ENCODE measurements at places on chromosomes 11 and 22. TPM values are rescaled to one million over a fixed set of nuclear protein-coding genes. Genes with fewer than 3 reads are reported as not detected.
A peak's percentile ranks its signal among the peaks of the same experiment; 100 is the strongest.

Gene KCNE3
- not detected for total RNA-seq

DNA sequence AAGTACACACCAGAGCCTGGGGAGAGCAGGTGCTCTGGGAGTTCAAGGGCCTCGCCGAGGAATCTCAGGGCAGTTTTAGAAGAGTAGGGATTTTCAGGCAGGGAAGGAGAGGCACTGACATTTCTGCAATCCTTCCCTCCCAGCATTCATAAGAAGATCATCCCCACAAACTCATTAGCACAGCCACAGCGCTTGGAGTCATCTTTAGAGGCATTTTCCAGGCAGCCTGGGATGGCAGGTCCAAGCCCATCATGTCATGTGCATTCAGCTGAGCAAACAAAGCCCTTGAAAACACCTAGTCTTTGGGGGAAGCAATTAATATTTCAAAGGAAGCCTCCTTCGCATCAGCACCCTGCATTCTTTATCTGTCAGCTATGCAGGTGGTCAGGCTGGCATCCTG, 43.8 kb downstream of the MAP6 start:
- no peak for DNase-seq

GRCh38 chr11:14969901-14970323, 2.2 kb downstream of the CALCA start:
- peak; percentile 68 for DNase-seq

- DNase-seq = no peak
Measured at GRCh38 chr22:48444320-48445112, 1383.2 kb downstream of the BRD1 start.

DNA sequence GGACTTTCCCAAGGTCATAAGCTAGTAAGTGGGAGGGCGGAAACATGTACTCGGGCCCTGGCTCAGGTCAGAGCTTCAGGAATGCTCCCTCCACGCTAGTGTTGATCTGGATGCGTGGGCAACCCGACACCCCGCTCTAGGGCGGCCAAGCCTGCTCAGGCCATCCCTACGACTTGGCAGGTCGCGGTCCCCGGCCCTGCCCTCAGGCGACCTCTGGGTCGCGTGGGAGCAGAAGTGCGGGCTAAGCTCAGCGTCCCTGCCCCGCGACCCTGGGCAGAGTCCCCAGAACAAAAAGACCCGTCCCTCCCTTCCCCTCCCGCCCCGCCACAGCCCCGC, 781 bp upstream of the TEF start:
- no peak for DNase-seq

DNA sequence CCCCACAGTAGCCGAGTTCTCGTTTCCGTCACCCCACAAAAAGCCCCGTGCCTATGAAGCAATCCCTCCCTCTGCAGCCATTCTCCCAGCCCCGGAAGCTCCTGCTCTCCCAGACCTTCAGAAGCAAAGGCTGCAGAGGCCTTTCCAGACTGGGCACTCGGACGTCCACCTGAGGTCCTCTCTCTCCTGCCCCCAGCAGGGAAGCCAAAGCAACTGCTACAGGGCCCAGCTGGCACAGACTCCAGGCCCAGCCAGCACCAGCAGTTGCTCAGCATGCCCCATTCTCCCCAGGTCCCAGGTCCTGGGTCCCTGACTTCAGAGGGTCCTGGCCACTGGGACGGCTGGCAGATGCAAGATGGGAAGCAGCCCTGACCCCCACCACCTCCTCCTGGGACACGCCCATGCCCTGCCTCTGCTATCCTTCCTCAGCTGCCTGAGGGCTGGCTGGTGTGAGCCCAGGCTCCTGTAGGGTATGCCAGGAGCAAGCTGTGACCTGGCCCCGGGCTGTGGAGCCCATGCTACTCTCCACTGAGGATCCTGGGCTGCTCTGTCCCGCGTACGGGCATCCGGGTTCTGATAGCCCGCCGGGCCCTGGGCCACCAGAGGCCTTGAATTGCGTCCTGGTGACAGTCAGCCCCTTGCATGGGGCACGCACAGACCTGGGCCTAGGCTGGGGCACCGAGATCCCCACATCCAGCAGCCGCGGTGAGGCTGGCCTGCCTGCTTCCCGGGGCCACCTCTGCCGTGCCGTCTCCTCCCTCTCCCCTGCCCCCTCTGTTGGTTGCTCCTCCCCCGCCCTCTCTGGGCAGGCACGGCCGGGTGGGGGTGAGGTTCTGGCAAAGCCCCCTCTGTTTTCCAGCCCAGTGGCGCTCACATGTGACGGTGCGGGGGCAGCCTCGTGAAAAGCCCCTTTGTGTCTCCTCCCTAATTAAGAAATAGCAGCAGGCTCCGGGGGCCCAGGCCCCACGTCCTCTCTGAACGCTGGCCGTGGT, 1310.3 kb downstream of the BRD1 start:
- DNase-seq = peak; percentile 87

DNA sequence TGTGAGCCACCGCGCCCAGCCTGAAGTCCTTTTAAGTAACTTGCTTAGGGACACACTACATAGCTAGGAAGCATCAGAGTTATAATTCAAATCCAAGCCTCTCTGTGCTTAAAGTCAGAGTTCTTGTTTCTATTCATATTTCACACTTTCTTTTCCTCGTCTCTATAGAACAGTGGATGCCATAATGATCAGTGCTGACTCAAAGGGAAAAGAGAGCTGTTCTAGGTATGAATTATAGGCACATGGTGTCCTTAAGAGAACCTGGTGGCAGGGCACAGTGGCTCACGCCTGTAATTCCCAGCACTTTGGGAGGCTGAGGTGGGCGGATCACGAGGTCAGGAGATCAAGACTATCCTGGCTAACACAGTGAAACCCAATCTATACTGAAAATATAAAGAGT, 400.2 kb upstream of the DDI1 start:
- no peak for DNase-seq

Gene OLFML1
- not detected for total RNA-seq

Gene BANF1
- total RNA-seq = 34.6 TPM

DNA sequence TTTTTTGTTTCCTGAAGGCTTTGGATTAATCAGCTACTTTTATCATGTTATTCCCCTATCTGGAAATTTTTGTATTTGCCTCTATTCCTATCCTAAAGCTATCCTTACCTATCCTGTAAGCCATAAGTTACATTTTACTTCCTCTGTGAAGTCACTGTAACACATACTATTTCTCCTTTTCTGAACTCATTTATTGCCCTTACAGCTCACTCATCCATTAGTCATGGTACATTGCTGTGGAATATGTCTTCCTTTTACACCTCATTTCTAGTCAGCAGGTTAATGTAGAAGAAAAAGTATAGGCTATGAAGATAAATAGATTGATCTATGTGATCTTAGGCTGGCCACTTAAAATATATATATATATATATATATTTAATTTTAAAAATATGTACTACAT, 28.0 kb downstream of the SWAP70 start:
- DNase-seq = no peak

GRCh38 chr22:17874231-17874905, 100.1 kb upstream of the BID start:
- no peak for DNase-seq

Gene MYO7A
- 0.48 TPM for total RNA-seq

DNA sequence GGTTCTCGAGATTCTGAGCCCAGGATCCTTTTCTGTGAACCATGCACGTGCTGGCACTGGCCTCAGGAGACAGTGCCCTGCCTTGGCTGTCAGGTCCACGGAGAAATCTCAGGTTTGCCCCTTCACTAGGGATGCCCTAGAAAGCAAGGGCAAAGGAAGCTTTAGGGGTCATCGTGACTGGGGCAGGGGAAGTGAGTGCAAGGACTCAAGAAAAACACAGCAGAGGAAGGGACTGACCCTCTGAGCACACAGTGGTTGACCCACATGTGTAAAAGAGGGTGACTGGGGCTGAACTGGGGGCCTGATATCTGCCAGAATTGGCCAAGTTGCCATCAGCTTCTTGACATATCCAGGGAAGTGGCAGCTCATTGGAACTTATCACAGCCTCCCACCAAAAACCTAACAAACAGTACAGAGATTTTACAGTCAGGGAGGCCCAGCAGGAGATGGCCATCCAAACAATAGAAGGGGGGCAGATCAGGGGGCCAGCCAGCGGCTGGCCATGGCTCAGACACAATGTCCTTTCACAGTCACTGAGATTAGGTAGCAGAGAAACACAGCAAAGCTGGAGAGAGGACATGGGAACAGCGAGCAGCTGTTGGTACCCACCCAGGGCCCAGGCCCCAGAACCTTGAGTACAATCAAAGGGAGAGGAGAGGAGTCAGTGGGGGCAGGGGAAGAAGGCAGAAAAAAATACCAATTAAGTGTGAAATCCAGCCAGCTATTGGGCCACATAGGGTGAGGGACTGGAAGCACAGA, 4.4 kb downstream of the TMEM121B start:
- no peak for DNase-seq

- DNase-seq = no peak
Measured at GRCh38 chr11:2806351-2807024, 79.1 kb downstream of the CDKN1C start.

Gene DLG2
- total RNA-seq = not detected

GRCh38 chr22:26957897-26958296, 300.5 kb downstream of the MIAT start:
- DNase-seq = no peak

GRCh38 chr11:105202422-105202821, 62.9 kb upstream of the CARD18 start:
- DNase-seq = no peak

DNA sequence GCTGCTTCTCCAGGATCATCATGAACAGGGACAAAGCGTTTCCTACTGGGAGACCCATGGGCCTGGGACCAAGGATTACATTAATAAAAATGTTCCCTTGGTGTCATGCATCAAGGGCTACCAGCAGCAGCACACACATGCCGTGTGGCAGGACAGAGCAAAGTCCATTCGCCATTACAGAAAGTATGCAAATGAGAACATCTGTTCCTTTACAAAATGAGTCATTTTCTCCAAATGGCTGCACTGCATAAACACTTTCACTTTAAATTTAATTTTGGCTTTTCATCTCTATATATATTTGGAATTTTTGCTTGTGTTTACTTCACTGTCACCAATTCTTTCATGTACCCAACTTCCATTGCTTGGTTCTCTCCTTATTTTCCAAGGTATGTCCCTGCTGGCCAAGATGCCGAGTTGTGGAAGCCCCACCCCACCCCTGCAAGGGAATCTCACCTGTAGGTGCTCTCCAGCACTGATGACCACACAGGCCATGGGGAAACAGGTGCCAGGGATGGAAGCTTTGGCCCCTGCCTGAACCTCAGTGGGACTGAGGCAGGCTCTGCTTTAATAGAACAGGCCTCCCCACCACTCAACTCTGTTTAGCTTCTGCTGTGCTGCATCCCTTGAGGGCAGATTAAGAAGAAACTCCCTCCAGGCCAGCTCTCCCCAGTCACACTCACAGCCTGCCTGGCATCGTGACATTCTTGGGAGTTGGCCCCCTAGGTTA, 15.6 kb upstream of the GNAZ start:
- DNase-seq = no peak

DNA sequence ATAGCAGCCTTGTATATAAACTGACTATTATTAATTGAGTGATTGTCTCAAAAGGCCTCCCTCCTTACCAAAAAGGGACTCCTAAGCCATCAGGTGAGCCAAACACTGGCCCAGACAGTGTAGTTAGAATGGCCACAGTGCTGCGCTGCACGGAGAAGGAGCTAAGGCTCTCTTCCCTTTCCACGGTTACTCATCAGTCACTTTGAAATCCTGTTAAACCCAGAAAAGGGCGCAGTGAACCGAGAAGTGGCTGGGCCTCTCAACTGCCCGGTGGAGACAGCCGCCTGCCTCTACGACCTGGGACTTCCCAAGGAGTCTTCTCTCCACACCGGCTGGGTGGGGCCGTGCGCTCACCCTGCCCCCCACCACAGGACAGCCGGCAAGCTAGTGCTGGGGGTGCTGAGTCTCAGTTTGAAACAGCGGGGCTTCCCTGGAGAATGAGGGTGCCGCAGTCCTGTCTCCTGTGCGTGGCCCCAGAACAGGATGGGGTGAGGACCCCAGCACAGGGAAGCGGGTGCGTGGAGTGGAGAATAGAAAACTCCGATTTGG, 1.3 kb downstream of the MYH9 start:
- no peak for DNase-seq

GRCh38 chr11:67562963-67563704, 20.5 kb upstream of the GSTP1 start:
- no peak for DNase-seq

Gene MS4A4E
- not detected for total RNA-seq

Gene DAGLA
- 0.98 TPM for total RNA-seq

Gene OR2D2
- not detected for total RNA-seq

Gene MAML2
- total RNA-seq = 5.5 TPM

Gene SAA1
- 0.40 TPM for total RNA-seq

GRCh38 chr11:70059971-70060370, 18.1 kb upstream of the ANO1 start:
- peak; percentile 80 for DNase-seq

Gene OR2AG1
- not detected for total RNA-seq

- DNase-seq = no peak
Measured at GRCh38 chr22:46239261-46240048, 10.6 kb downstream of the CDPF1 start.

DNA sequence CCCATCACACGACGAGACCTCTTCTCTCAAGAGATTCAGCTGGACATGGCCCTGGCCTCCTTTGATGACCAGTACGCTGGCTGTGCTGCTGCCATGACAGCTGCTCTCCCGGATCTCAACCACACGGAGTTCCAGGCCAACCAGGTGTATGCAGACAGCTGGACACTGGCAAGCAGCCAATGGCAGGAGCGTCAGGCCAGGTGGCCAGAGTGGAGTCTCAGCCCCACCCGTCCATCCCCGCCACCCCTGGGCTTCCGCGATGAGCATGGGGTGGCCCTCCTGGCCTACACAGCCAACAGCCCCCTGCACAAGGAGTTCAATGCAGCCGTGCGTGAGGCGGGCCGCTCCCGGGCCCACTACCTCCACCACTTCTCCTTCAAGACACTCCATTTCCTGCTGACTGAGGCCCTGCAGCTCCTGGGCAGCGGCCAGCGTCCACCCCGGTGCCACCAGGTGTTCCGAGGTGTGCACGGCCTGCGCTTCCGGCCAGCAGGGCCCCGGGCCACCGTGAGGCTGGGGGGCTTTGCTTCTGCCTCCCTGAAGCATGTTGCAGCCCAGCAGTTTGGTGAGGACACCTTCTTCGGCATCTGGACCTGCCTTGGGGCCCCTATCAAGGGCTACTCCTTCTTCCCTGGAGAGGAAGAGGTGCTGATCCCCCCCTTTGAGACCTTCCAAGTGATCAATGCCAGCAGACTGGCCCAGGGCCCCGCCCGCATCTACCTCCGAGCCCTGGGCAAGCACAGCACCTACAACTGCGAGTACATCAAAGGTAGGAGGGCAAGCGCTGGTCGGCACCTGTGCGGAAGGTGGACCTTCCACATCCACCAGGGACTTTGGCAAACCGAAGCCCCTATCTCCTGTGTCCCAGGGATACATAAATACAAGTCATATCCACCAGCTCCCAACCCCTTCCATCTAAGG, 11.3 kb downstream of the CHRNA10 start:
- DNase-seq = no peak
